A549 treated with GW870086 at 1 μM for 4 hours (cell line): ENCODE measurements at places on chromosomes 3 and 15. TPM values are rescaled to one million over a fixed set of nuclear protein-coding genes. Genes with fewer than 3 reads are reported as not detected.

The IMP3 gene
- 89.6 to 123 TPM (median 116 TPM) in 5 replicates for total RNA-seq

The PRTG gene
- total RNA-seq: 8.4 to 11.6 TPM (median 10.3 TPM) in 5 replicates

The IMPG2 gene
- not detected in 5 replicates for total RNA-seq

The EPM2AIP1 gene
- 5.2 to 6.4 TPM (median 6.0 TPM) in 5 replicates for total RNA-seq

The MTHFS gene
- total RNA-seq: 74.8 to 88.6 TPM (median 80.9 TPM) in 5 replicates

The PPIB gene
- 742 to 815 TPM (median 791 TPM) in 5 replicates for total RNA-seq

The NPAP1 gene
- total RNA-seq: not detected in 5 replicates

The SLITRK3 gene
- total RNA-seq: not detected in 5 replicates

The CHDH gene
- total RNA-seq: 1.7 to 3.3 TPM (median 2.0 TPM) in 5 replicates

The GRIP2 gene
- 1.0 to 2.0 TPM (median 1.6 TPM) in 5 replicates for total RNA-seq

The IL17RC gene
- 27.9 to 29.8 TPM (median 28.7 TPM) in 5 replicates for total RNA-seq
